ENCODE measurements at places on chromosomes 7 and 10.

- no peak for DNase-seq
These were observed 153.5 kb upstream of the ITGB1 start for GRCh38 chr10:33111488-33112051.

- DNase-seq, result no peak
These were observed 38.3 kb upstream of the BTBD16 start for GRCh38 chr10:122232769-122233168.

DNA sequence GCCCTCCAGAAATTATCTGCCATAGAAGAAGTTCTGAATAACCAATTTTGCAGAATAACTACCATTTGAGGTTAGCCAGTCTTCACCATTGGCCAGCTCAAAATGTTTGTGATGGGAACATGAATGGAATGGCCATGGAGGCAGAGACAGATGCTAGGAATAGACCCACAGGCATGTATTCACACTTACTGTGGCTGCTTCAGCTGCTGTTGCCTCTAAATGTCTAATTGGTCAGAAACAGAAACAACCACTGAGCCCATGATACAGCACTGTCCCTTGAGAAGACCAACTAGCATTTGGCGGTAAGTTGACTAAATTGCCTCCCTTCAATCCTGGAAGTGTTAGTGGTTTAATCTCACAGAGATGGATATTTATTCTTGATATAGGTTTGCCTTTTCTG is 38.6 kb upstream of the TAS2R16 start:
- DNase-seq, result no peak

DNA sequence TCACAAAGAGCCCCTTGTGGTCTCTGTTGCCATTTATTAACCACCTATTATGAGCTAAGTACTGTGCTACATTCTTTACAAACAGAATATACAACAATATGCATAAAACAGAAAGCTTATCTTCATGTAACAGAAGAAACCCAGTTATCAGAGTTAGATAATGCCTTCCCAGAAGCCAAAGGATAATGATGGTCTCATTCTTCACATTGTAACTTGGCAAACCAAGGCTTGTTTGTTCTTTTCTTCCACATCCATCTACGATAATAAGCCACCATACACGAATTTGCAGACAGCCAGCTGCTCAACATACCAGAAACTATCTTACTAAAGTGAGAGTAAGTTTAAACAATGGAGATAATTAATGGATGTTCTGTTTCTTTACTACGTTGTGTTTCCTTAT is 127.6 kb downstream of the NEBL start:
- DNase-seq, result no peak

- no peak for DNase-seq
These were observed 27.2 kb upstream of the NCAPG2 start for GRCh38 chr7:158731761-158732160.

DNA sequence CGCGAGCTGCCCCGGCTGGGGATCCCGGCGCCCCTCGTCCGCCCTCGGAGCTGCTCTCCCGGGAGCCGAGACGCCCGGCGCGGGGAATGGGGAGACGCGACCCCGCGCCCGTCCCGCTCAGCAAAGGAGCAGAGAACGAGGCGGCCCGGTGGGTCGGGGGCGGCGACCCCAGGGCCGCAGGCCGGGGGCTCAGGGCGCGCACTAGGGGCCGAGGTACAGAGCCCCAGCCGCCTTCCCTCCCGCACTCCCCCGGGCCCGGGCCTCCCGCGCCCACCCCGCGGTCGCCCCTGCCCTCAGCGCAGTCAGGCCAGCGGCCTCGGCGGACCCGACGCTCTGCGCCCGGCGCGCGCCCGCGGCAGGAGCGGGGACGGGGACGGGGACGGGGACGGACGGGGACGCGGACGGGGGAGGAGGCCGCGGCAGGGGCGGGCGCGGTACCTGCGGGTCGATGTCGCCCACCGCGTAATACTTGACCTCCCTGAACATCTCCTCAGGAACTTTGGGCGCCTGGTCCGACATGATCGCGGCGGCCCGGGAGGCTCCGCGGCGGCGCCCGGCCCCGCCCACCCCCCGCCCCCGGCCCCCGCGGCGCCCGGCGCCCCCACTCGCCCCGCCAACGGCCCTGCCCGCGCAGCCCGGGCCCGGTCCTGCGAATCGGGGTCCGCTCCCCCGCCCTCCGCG is 373 bp downstream of the PAXIP1 start:
- DNase-seq, result no peak

DNA sequence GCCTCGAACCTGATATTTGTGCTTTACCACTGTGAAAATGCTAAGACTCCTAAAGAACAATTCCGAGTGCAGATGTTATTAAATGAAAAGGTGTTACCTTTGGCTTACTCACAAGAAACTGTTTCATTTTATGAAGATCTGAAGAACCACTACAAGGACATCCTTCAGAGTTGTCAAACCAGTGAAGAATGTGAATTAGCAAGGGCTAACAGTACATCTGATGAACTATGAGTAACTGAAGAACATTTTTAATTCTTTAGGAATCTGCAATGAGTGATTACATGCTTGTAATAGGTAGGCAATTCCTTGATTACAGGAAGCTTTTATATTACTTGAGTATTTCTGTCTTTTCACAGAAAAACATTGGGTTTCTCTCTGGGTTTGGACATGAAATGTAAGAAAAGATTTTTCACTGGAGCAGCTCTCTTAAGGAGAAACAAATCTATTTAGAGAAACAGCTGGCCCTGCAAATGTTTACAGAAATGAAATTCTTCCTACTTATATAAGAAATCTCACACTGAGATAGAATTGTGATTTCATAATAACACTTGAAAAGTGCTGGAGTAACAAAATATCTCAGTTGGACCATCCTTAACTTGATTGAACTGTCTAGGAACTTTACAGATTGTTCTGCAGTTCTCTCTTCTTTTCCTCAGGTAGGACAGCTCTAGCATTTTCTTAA is 47.7 kb downstream of the MINPP1 start:
- DNase-seq, result no peak

DNA sequence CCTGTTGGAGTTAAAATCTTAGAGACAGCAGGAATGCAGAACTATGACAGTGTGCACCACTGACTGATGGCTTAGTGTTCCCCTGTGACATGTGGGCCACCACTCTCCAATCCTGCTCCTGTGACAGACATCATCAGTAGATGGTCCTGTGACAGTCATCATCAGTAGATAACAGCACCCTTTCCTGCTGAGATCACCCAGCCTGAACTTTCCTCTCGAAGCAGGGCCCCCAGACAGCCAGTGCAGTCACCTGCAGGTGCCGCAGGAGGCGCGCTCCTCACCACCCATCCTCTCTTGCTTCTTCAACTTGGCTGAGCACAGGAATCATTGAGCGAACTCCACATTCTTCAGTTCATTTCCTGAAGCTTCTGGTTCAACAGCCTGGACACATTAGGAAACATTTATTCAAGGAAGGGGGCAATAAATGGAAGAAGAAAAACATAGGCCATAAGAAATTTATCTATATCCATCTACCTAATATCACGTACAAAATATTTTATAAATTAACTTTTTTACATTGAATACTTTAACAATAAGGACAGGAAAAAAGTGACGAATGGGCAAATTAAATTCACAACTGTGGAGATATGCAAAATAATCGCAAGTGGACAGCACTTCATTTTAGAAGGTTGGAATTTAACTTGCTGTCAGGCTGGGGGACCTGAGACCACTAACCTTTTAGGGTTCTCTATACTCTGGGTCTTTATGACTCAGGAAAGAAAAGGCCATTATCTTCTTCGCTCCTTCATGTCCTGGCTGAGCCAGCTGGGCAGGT is 32.0 kb upstream of the MKI67 start:
- no peak for DNase-seq

GRCh38 chr10:90179696-90180407 is 478.5 kb downstream of the KIF20B start:
- DNase-seq, result no peak

GRCh38 chr7:99920149-99920548 is 819 bp upstream of the TRIM4 start:
- DNase-seq, result no peak

DNA sequence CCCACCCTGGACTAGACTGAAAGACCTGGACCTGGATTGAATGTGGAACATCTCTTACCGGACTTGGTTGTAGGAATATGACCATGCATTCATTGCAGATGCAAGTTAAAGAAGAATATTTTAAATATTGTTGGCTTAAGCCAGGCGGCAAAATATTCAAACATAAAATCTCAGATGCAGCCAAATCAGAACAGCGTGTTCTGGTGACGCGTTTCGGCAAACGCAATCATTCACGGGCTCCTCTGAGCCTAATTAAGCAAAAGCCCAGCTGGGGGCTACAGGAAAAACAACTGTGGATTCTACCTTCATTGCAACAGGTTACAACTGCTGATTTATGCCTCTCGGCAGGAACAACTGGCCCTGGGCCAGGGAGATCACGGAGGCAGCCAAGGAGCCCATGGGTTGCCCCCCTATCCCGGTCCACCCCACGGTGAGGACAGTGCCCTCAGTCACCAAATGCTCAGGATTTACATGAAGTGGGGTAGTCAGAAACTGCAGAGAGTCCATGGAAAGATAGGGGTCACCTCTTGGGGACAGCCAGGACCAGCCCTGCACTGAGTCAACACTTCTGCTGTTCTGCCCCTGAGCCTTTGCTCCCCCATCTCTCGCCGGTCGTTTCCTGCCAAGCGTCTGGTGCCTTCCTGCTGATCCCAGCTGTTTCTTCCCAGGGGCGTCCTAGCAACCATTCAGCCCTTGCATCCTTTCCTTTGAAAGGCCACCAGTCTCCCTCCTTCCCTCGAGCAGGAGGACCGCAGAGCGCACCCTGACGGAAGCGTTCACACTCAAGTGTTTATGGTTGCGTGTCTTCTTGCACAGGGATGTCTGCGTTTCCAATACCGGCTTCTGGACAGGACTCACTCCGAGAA is 64.4 kb upstream of the SFMBT2 start:
- no peak for DNase-seq

DNA sequence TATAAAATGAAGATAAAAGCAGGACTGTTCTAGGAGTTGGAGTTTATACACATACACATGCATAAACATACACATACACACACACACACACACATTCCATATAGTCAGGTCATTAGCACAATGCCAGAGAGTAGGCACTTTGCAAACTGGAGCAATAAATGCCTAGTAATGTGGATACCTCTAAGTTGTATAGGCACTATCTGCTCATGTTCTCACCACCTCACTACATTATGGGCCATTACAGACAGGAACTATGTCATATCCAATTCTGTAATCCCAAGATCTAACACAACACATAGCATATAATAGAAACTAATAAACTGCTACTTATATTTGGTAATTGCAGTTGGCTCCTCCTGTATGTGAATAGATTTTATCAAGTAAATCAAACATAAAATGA is 115.6 kb downstream of the GRM8 start:
- no peak for DNase-seq

All from stimulated activated CD4-positive, alpha-beta T cell treated with anti-CD3 and anti-CD28 coated beads, Interleukin-1b, Interleukin-23, amount 100 ng/mL, for 1 hour (primary cell).